ENCODE measurements at places on chromosomes 4 and X. TPM values are rescaled to one million over a fixed set of nuclear protein-coding genes. Genes with fewer than 3 reads are reported as not detected.

The MAGEC2 gene
- not detected for total RNA-seq

The PCYT1B gene
- 0.33 TPM for total RNA-seq

The C4orf51 gene
- not detected for total RNA-seq

The NAP1L2 gene
- 0.48 TPM for total RNA-seq

The P2RY10 gene
- 2.2 TPM for total RNA-seq

The CYTL1 gene
- total RNA-seq: 0.44 TPM

- DNase-seq: no peak
These were observed 1257.3 kb upstream of the DIAPH2 start for GRCh38 chrX:95427389-95427788.

DNA sequence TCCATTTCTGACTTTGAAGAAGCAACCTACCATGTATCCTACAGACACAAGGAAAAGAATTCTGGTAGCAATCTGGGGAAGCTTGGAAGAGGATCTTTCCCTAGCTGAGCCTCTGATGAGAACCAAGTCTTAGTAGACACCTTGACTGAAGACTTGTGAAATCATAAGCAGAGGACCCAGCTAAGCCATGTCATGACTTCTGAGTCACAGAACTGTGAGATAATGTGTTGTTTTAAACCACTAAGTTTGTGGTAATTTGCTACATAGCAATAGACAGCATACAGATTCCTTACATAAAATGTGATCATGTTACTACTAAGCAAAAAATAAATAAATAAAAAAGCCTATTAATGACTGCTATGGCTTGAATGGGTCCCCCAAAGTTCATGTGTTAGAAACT lies 71.3 kb upstream of the ANKRD50 start:
- DNase-seq: no peak

GRCh38 chrX:4936315-4936714 lies 1222.9 kb upstream of the PRKX start:
- DNase-seq: no peak

DNA sequence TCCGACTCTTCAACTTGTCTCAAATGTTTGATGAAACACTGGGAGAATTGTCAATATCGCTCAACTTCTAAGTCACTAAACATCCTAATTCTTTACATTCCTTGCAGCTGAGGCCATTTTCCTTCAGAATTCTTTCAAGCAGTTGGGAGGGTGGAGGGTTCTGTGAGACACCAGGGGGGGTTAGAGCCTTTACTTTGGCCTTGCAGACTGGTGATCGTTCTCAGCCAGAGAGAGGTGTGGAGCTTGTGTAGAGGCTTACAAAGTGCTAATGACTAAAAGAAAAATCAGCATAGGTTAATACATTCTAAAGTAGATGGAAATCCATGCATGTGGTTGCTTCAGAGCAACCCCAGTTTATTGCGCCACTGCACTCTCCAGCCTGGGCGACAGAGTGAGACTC lies 21.3 kb upstream of the SOX3 start:
- no peak for DNase-seq

DNA sequence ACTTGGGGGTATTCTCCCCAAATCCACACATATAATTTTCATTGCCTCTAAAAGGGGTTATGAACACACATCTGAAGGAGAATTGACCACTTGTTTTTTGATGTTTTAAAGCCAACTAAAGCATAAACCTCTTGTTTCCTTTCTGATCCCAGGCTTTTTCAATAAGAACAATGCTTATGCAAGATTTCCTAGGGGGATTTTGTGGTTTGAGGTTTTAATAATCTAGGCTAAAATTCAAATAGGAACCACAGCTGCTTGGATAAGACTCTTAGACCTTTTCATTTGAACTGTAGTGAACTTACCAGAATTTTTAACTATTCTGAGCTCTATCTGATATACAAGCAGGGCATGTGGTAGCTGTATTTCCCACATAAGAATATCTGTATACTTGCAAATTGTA lies 651.1 kb downstream of the ANKRD50 start:
- no peak for DNase-seq

- no peak for DNase-seq
These were observed 347.7 kb downstream of the FBXO8 start for GRCh38 chr4:173935622-173936405.

- no peak for DNase-seq
These were observed 19.6 kb downstream of the CLCN4 start for GRCh38 chrX:10176121-10177003.

- DNase-seq: no peak
These were observed 38.9 kb downstream of the KIT start for GRCh38 chr4:54696649-54697048.

- no peak for DNase-seq
These were observed 179.5 kb downstream of the MSN start for GRCh38 chrX:65846974-65847373.

GRCh38 chrX:45006002-45006800 lies 133.2 kb downstream of the KDM6A start:
- DNase-seq: no peak

DNA sequence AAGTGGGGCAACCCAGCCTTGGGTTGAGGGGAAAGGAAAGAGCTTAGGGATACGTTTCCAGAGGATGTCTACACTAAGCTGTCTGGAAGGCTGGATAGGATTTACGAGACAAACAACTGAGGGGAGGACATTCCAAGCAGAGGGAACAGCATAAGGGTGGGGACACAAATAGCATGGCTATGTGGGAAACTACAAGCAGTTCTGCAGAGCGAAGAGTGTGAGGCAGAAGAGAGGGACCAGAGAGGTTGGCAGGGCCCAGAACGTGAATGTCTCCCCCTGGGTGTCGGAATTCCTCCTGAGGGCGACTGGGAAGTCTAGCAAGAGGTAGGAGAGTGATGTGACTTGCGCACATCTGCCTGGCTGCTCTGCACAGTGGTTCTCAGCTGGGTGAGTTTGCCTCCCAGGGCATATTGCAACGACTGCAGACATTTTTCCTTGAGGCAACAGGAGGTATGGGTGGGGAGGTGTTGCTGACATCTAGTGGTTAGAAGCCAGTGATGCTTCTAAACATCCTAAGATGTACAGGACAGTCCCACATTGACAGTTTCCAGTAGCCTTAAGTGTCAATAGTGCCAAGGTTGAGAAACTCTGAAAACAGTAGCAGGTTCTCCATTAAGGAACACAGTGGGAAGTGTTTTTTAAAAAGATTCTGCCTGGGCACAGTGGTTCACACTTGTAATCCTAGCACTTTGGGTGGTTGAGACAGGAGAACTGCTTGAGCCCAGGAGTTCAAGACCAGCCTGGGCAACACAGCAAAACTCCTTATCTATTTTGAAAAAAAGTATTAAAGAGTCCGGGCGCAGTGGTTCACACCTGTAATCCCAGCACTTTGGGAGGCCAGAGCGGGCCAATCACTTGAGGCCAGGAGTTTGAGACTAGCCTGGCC lies 9.2 kb downstream of the NDUFA1 start:
- no peak for DNase-seq

DNA sequence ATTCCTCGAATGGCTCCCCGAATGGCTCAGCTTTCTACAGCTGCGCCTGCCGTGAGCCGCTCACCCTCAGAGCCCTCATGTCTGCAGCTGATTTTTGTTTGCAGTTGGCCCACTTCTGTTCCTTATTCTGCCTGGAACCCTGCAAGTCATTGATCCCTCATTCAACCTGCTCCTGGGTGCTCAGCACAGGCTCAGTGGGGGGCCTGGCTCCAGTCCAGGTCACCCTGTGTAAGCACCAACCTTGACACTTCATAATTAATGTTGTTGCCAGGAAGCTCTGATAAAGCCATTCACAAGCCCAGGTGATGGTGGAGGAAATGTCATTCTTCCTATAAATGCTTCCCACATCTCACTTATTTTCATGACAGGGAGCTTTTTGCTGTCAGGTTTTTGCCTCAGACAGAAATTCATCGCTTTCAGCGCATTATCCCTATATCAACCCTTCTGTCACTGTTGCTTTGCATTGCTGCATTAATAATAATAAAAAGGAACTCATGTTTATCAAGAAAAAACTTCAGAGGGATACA lies 85.7 kb downstream of the F11 start:
- no peak for DNase-seq

DNA sequence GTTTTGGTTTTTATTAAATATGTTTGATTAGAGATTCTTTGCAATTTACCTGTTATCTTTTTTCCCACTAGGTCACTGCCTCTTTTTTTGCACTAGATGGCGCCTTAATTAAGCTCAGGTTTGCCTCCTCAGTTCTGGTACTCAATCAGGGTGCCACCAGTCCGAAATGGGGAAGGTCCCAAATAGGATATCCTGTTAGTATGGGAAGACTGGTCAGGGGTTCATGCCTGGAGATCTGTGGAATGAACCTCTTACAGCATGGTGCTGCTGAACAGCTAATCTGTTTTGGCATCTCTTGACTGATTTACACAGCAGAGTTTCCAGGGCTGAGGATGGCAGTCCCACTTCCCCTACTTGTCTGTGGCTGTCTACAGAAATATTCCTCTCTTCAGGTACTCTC lies 24.2 kb upstream of the VSIG1 start:
- no peak for DNase-seq

DNA sequence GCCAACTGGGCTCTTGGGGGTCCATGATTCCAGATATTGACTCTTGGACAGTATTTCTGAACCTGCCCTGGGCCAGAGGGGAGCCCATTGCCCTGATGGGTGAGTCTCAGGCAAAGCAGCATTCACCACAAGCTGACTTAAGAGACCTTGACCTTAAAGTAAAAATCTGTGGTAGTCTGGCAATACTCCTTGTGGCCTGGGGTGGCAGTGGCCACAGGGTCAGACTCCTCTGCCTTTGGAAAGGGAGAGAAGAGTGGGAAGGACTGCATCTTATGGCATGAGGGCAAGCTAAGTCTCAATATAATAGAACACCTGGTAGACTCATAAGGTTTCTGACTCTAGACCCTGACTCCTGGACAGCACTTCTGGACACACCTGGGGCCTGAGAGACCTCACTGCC lies 340.3 kb upstream of the MAD2L1 start:
- no peak for DNase-seq

- DNase-seq: no peak
These were observed 17.5 kb upstream of the SAT1 start for GRCh38 chrX:23765449-23765848.

- DNase-seq: no peak
These were observed 37.9 kb upstream of the PAPSS1 start for GRCh38 chr4:107757864-107758476.

DNA sequence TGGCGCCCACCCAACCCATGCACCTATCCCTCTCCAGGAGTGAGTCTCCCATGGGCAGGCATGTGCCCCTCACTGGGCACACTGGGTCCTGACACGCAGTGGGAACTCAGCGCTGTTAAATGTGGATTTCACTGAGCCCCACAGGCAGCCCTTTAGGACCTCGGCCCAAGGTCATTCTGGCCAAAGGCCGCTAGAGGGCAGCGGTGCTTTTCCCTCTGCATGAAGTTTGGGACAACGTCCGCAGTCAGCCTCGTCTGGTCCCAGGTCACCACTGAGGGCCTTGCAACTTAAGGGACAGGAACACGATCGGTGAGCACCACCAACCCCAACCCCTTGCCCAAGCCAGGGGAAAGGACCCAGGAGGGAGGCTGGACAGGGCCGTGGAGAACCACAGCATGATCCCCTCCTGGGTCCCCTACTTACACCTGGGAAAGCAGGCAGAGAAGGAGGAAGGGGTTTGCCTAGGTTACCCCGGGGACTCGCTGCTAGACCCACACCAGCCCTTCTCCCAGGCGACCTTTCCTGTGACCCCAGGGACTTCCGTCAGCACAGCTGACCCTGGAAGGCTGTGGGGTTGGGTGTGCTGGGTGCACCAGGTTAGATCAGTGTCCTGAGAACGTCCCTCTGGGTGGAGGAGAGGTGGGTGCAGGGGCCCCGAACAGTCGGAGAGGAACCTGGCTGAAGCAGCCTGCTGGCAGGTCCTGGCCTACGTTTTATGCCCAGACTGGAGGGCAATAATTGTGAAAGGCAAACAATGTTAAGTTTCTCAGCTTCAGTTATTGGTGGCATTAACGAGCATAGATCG lies 24.0 kb downstream of the CYTL1 start:
- peak; percentile 78 for DNase-seq

DNA sequence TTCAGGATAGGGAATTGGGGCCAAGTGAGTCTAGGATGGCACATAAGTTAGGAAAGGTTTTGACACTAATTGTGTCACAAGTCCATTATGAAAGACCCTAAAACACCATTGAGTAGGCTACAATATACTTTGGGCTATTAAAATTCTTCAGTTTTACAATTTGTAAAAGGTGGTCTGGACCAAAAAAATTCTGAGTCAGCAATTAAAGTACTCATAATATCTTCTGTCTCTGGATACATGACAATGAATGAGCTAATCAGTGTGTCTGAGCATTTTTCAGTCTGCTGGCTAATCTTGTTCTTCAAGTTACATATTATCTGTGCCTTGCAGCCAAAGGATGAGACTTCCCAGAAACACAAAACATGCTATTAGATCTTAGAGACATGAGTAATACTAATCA lies 14.3 kb downstream of the ARMCX1 start:
- DNase-seq: no peak

DNA sequence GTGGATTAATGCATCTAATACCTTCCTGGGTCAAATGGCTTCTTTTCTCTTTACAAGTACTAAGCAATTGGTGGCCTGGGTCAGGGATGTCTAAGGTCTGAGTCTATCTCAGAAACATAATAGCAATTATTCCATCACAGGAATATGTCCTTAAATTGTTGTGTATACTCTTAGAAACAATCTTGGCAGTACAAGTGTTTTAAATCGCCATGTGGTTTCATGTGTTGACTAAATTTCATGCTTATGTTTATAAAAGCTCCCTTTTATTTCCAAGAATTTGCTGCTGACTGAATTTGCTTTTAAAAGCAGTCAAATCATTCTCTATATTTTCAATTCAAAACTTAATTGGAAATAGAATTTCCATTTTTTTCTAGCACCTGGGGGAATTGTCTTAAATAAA lies 125.3 kb upstream of the PACRGL start:
- DNase-seq: no peak

GRCh38 chrX:47168495-47169073 lies 23.6 kb downstream of the RBM10 start:
- DNase-seq: no peak

- DNase-seq: no peak
These were observed 43.2 kb downstream of the KIT start for GRCh38 chr4:54700986-54701385.

GRCh38 chrX:46849933-46850332 lies 13.1 kb downstream of the RP2 start:
- DNase-seq: no peak

DNA sequence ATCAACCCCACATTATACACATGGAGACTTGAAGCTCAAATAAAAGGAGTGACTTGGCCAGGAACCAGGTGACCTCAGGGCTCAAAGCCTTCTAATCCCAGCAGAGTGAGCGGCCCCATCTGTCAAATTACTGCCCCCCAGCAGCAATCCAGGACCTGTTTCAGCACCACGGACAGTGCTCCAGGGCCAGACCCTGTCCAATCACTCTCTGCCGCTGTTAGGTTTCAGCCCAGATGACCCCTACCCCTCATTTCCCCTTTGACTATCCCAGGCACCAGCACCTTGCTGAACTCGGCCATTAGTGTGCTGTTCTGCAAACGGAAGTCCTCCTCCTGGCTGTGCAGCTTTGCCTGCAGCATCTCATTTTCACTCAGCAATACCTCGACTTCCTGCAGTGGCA lies 5.1 kb downstream of the GRIPAP1 start:
- no peak for DNase-seq

DNA sequence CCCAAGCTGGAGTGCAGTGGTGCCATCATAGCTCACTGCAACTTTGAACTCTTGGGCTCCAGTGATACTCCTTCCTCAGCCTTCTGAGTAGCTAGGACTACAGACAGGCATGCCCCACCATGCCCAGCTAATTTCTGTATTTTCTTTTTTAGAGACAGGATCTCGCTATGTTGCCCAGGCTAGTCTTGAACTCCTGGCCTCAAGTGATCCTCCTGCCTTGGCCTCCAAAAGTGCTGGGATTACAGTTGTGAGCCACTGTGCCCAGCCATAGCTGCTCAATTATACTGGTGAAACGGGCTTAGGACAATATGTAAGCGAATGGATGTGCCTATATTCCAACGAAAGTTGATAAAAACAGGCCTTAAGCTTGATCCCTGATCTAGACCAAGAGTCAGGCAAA lies 13.1 kb downstream of the CASP3 start:
- no peak for DNase-seq

Measured in breast epithelium (tissue), 4 donors.